ENCODE measurements at places on chromosomes 4 and X.

- DNase-seq = no peak
Measured at GRCh38 chr4:75490155-75490554, 24.0 kb downstream of the RCHY1 start.

DNA sequence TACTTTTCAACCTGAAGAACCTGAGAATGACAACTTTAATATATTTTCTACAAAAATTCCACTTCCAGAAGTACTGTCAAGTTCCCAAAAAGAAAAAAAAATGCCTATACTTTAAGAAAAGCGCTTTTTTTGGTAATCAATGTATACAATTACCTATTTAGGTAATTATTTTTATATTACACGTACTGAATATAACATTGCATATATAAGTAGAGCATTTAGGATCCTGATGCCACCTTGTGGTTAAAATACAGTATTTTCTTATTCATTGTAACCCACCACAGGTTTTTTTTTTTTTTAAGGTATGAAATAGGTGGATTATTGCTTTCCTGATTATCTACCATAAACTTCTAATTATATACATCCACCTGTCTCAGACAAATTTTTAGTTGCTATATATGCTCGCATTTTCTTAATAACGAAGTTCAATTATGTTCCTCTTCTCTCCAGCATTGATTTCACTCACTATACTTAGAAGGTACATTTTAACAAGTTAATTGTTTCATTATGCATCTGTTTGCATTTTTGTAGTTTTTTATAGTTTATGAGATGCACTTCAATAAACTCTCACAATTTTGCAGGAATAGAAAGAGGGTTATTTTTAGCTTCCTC is 5.2 kb downstream of the MAP9 start:
- DNase-seq = no peak

DNA sequence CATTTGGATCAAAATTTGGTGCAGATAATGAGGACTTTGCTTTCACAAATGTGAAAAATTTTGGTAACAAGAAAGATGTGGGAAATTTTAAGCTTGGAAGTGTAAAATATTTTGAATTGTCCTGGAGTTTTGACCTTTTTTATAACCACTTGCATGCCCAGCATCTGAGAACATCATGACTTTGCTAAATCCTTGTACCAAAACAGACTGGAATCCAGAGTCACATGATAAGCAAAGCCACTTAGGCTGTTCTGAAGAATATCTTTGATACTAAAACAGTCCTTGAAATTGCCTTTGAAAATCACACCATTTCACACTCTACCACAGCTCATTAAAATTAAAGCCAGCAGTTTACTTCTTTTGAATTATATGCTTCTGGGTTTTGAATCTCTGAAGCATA is 2.5 kb upstream of the PPM1K start:
- no peak for DNase-seq

DNA sequence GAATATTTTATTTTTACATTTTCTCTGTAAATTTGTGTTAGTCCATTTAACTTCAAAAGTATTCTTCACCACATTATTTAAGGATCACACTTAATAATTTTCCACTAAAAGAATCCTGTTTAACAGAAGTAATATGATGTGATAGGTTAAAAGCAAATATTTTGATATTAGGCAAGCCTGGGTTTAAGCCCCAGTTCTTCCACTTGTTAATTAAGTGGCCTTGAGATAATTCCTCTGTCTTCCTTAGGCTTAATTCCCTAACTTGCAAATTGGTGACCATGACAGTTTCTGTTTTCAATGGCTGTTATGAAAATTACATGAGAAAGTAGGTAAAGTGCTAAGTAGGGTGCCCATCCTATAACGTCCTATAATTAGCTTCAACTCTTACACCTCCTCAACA is 129.9 kb upstream of the ATOH1 start:
- no peak for DNase-seq

GRCh38 chr4:119932277-119932676 is 134.4 kb downstream of the MAD2L1 start:
- DNase-seq = no peak

GRCh38 chr4:96120206-96120605 is 280.3 kb downstream of the PDHA2 start:
- no peak for DNase-seq

- no peak for DNase-seq
Measured at GRCh38 chrX:34560180-34560579, 96.9 kb downstream of the TMEM47 start.

DNA sequence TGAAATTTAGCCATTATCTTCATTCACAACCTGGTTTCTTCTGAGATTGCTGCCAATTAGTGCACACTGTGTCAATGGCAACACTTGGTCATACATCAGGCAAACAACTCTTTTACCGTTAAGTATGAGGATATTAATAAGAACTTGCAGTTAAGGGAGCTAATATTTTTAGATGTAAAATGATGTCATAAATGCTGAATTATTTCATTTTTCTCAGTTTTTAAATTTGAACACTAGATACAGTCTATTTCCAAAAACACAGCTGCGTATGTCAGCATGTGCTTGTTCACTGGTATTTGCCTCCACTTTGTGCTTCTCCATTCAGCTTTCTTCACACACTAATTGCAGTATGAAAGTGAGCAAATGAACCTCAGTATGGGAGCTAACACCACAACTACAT is 1.6 kb downstream of the KLHL13 start:
- no peak for DNase-seq

GRCh38 chr4:82293304-82293703 is 80.5 kb downstream of the HNRNPD start:
- DNase-seq = no peak

- no peak for DNase-seq
Measured at GRCh38 chr4:180116840-180117239, 2126.4 kb upstream of the TENM3 start.

DNA sequence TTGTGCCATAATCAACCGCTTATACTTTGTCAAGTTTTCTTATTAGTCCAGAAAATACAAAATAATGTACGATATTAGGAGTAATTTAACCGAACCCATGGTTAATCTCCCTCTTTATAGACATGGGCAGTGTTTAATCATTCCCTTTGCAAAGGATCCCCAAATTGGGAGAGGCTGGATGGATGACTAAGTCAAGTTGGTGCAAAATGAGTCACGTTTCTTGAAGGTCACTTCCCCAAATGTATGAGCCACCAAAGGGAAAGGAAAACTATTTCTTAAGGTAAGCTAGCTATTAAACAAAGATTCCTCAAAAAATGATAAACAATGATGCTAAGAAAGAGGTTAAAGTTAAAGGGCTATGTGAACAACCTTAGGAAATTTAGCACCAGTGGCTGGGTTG is 17.5 kb downstream of the MAML3 start:
- no peak for DNase-seq

DNA sequence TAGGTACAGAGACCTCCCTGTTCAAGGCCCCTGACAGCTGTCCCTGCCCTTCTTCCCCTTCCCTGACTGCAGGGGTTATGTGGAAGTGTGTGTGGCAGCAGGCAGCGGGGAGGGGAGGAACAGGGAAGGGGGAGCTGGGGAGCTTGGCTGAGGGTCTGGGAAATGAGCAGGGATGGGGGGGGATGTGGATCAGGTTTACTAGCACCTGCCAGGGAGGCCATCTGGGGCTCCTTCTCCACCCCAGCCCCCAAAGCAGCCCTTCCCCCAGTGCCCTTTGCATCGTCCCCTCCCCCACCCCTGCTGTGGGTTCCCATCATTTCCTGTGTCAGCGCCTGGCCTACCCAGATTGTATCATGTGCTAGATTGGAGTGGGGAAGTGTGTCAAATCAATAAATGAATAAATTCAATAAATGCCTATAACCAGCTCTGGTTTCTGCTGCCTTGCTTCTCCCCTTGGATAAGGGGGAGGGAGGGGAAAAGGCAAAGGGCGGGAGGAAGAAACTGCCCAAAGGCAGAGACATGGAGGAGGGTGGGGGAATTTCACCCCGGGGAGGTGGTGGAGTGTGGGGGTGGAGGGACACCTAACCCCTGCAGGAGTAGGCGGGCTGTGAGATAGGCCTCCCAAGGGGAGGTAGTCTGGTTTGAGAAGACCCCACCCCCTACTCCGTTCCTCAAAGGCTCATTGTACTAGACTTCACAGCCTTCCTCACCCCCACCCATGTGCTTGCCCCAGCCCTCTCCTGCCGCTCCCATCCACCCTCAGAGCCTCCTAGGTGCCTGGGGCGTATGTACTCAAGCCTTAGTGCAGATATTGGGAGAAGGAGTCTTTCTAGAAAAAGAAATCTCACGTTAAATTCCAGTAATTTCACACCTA is 3.2 kb downstream of the CXorf65 start:
- no peak for DNase-seq

GRCh38 chrX:150990910-150991309 is 7.8 kb downstream of the HMGB3 start:
- DNase-seq = no peak

- DNase-seq = no peak
Measured at GRCh38 chr4:145895056-145895455, 43.6 kb downstream of the ZNF827 start.

GRCh38 chr4:99458911-99459447 is 23.8 kb upstream of the ADH7 start:
- no peak for DNase-seq

- DNase-seq = no peak
Measured at GRCh38 chr4:23884741-23885140, 5.1 kb downstream of the PPARGC1A start.

Data from type B pancreatic cell (in vitro differentiated cells).